ENCODE measurements at places on chromosomes 6 and 20.

- DNase-seq: no peak
Measured at GRCh38 chr6:167963589-167964057, 33.8 kb upstream of the KIF25 start.

- DNase-seq: no peak
Measured at GRCh38 chr20:29878281-29878741, 1379.2 kb upstream of the DEFB115 start.

- DNase-seq: no peak
Measured at GRCh38 chr20:17648791-17649730, 33.0 kb downstream of the RRBP1 start.

- no peak for DNase-seq
Measured at GRCh38 chr6:42195415-42195814, 659 bp upstream of the GUCA1B start.

- DNase-seq: no peak
Measured at GRCh38 chr6:134564705-134565104, 246.8 kb upstream of the SGK1 start.

GRCh38 chr6:43910638-43911353 is 140.8 kb downstream of the VEGFA start:
- no peak for DNase-seq
